HS-27A (cell line): ENCODE measurements at places on chromosomes 2 and 18.

DNA sequence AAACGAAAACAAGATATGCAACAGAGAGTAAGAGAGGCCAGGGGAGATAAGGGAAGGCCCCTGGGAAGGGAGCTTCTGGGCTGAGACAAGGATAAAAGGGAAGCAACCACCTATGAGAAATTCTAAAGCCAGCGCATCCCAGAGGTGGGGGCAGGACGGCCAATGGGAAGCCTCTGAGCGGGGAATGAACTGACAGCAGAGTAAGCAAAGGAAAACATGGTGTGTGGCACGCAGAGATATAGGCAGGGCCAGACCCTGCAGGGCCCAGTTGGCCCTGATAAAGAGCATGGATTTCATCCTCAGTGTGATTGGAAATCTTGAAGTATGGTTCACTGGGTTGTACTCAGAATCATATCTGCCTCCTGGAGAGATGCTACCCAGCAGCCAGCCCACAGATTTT is 78.7 kb downstream of the IRS1 start:
- no peak for DNase-seq

DNA sequence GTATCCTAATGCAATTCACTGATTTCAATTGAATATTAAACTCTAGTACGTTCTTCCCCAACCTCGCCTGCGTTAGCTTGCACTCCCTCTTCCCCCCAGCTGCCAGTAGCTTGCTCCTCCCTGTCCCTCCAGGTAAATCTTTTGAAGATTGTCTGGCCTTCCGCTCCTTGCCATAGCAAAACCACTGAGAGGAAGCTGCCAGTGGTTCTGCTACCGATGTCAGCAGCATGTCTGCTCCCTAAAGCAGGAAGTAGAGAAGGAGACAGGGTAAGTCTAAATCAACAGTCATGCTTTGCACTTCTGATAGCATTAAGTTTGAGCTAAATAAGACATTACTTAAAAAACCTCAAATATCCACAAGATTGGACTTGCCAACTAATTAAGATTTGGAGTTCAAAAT is 89.1 kb downstream of the SCN2A start:
- DNase-seq, result no peak

- no peak for DNase-seq
Measured at GRCh38 chr18:1464444-1465217, 560.0 kb downstream of the ADCYAP1 start.

DNA sequence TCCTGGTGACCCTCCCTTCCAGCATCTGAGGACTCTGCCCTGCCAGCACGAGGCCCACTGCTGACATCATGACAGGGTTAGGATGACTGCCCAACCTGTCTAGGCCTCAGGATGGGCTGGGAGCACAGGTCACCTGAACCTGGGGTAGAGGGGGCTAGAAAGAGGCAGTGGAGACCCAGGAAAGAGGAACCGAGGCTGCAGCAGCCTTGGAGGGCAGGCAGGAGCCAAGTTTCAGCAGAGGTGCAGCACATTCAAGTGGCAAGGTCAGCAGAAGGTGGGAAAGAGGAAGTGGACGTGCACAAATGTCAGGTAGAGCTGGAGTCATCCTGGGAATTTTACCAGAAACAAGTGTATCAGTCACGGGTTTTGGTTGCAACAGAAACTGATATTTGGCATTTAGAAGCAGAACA is 13.6 kb upstream of the RAB10 start:
- DNase-seq, result no peak

- DNase-seq, result no peak
Measured at GRCh38 chr2:14445670-14446069, 186.8 kb upstream of the LRATD1 start.

DNA sequence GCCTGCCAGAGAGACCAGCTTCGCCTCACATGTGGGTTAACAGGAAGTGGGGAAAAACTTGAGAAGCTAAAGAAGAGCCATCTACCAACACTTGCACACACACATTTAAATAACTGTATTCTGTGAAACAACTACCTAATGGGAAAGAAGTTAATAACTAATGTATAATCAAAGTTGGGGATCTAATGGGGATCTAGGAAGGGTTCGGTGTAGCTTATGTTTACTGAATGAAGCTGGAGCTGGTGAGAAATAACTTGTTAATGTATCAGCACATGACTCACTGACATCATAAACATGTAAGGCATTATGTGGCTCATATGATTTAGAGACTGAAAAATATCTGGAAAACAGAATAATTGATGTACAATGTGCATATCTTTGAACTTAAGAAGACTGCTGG is 421.3 kb upstream of the NXPH2 start:
- DNase-seq, result peak; percentile 4

- DNase-seq, result no peak
Measured at GRCh38 chr2:102657770-102658169, 38.4 kb downstream of the SLC9A2 start.
